Chondrocyte (in vitro differentiated cells): ENCODE measurements at places on chromosomes 16 and 17.

DNA sequence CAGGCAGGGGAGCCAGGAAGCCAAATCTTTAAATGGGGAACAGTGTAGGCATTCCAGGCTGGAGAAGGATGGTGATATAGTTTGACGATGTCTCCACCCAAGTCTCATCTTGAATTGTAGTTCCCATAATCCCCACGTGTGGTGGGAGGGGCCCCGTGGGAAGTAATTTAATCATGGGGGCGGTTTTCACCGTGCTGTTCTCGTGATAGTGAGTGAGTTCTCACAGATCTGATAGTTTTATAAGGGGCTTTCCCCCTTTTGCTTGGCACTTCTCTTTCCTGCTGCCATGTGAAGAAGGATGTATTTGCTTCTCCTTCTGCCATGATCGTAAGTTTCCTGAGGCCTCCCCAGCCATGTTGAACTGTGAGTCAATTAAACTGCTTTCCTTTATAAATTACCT, 28.8 kb downstream of the GINS3 start:
- DNase-seq = no peak

DNA sequence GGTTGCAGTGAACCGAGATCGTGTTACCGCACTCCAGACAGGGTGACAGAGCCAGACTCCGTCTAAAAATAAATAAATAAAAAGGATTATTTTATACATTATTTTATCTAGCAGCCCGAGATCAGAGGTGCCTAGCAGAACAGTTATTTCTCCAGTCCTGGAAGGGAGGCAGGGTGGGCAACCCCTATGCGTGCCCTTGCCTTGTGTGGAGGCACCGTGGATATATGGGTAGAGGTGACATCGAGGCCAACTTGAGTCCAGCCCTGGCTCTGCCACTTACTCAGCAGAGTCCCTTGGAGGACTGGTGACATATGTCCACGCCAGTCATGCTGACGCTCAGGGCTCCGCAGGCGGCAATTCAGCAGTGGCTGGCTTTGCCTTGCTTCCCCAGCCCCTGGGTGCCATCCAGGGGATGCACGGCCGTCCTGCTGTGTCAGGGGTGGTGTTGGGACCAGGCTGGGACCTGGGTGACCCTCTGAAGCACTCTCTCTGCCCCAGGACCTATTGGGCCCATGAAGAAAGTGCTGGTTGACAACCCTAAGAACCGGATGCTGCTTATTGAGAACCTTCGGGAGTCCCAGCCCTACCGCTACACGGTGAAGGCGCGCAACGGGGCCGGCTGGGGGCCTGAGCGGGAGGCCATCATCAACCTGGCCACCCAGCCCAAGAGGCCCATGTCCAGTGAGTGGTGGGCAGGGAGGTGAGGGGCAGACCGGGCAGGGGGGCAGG, 13.2 kb downstream of the GALK1 start:
- DNase-seq = no peak

DNA sequence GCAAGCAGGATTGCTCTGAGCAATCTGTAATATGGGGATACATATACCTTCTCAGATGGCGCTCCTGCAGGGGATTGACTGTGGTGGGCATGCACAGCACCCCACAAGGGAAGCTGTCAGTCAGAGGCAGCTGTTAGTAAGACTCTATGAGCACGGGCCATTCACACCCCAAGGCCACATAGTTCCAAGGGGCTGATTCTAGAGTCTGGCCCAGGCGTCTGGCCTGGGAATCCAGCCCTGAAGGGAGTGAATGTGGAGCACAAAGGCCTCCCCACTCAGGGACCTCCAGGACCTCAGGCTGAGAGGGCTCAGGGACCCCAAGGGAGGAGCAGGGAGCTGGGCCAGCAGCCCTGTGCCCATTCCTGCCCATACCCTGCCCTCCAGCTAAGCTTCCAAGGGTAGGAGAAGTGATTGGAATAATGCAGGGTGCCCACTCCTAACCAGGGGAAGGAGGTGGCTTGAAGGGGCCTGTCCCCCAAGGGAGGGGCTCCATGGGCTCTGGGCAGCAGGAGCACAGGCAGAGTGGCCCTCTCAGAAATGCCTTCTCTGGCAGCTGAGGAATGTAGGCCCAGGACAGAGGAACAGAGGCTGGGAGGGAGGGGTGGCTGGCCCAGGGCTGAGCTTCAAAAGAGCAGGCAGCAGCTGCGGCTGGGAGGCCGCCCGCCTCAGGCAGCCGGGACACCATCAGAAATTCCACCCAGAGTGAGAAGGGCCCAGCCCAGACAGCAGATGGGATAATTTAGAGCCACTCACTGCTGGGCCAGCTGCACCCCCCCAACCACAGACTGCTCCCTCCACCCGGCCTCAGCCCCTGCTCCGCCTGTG, 48.9 kb upstream of the MRPS23 start:
- DNase-seq = no peak

- DNase-seq = no peak
These were observed 1.7 kb upstream of the NLRC3 start for GRCh38 chr16:3578610-3579551.

- DNase-seq = no peak
These were observed 10.1 kb downstream of the LITAF start for GRCh38 chr16:11576427-11577289.

- peak; percentile 98 for DNase-seq
These were observed 29.7 kb downstream of the CPSF4L start for GRCh38 chr17:73231841-73232586.

DNA sequence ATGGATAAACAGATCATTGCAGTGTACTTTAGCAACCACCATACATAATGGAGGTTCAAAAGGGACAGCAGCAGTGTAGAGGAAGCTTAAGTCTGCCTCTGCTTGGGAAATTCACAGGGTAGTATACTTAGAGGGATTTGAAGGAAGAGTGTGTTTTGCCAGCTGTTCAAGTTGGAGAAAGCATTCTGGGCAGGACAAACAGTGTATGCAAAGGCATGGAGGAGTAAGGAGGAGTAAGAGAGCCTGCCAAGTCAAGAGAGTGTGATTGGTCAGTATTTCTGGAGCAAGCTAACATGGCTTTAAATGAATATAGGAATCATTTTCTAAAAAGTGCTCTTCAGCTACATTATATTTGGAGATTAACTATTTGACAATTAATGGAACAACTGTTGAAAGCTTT, 22.9 kb upstream of the PHAF1 start:
- no peak for DNase-seq

DNA sequence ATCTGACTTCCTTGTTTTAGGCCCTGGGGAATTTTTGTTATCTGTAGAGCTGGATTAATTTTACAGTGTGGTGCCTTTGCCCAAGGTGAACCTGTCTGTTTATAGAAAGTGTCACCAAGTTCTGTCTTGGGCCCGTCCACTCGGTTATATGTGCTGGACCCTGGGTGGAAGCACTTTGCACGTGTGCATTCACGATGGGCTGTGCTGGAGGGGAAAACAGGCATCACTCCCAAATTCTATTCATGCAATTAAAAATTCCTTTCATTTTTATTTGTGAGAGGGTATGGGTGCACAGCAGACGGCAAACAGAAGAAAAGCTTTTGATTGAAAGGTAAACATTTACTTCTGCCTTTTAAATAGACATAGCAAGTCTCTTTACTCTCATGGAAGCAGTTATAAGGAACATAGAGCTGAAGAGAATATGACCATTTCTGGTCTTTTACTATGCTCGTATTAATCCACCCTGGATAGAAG, 101.2 kb downstream of the WWOX start:
- DNase-seq = no peak

DNA sequence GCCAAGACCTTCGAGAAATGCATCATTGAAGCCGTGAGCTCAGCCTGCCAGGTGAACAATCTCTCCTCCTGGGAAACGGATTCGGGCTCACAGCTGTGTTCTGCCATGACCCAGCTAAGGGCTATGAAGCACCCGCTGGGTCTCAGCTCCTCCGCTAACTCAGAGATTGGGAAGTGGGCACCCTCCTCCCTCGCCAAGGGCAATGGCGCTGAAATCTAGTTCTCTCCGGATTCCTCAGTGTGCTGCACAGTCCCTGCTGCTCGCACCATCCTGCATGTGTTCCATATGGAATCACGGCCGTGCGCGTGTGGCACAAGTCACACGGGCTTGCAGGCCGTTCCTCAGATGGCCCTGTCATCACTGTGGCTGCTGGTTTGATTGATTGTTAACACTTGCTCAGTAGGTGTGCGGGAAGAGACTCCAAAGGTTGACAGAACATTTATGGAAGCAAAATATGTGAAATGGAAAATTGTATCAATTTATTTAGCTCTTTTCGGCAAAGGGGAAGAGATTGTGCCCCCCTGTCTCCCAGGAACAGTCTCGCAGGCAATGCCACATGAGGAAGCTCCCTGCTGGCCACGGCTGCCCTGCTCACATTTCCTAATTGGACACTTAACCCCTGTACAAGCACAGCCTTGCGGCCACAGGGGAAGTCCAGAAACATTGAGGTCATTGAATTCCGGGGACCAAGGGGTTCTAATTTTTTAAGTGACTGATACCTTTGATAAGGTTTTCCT, 58.8 kb downstream of the RNF213 start:
- DNase-seq = peak; percentile 48

GRCh38 chr16:62967163-62967562, 930.9 kb upstream of the CDH8 start:
- no peak for DNase-seq

DNA sequence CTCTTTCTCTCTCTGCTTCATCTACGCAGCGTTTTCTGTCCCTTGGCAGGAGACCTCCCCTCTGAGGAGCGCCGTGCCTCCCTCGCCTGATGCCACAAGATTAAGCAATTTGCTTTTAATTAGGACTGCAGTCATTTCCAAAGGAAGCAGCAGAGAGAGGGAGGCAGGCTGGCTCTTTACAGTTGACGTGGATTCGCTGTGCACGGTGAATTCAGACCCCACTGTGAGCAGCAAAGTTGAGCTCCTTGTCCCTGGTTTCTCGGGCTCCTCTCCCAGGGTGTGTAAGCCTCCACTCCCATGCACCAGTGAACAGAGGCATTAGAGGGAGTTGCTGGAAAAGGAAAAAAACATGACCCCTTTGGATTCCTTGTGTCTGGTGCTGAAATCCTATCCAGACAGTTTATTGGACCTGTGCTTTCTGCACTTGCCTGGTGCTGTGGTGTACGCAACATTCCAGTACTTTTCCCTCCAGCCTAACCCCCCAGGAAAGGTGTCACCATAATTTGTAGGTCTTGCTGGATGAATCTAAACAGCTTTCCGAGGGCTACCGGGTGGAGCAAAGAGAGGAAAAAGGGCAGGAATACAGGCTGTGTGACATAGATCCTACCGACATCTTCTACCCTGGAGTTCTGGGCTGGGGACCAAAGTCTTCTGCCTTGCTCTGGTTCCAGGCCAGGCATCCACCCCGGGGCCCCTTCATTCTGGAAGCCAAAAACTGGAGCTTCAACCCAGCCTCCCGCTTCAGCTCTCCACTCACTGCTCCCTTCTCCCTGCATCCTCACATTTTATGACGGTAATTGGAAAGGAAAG, 171.0 kb downstream of the MAF start:
- DNase-seq = no peak

- no peak for DNase-seq
These were observed 352.9 kb downstream of the TMEM114 start for GRCh38 chr16:8237452-8237851.

- no peak for DNase-seq
These were observed 116.0 kb downstream of the SNX29 start for GRCh38 chr16:12092544-12092921.

DNA sequence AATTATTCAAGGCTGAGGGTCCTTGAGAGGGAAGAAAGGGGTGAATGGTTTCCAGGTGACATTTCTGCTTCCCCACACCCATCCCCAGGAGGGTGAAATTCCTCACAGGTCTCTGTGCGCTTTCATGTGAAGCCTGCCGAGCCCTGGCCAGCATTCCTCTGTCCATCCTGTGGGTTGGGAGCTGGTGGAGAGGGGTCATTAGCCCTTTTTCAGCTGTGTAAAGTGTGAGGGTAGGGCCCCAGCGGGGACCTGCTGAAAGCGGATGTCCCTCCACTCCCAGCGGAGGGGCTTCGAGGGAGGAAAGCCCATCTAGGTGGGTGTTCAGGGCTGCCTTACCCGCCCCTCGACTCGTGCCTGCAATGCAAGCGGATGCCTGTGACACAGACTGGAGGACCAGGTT, 53.3 kb upstream of the DLX4 start:
- no peak for DNase-seq

GRCh38 chr17:542943-543342, 171.7 kb downstream of the VPS53 start:
- DNase-seq = no peak

DNA sequence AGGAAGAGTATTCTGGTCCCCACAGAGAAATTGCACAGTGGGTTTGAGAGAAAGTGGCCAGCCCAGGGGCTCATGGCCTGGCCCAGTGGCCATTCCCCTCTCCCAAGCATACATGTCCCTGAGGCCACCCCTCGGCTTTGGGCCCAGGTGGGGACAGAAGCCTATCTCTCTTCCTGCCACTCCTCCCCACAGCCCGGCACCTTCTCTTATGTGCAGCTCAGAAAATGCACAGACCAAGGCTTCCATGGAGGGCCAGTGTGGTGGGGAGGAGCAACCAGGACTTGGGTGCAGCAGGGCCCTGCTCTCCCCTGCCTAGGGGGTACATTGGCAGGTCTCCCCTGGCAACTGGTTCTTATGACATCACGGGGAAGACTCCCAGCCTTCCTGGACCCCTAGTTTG, at the start of gene C16orf90:
Gene C16orf90, minus strand, starts transcription at position 314 of the 400 bp plus-strand sequence. Its CDS starts 68 bp downstream, at position 246.
- DNase-seq = peak; percentile 65

DNA sequence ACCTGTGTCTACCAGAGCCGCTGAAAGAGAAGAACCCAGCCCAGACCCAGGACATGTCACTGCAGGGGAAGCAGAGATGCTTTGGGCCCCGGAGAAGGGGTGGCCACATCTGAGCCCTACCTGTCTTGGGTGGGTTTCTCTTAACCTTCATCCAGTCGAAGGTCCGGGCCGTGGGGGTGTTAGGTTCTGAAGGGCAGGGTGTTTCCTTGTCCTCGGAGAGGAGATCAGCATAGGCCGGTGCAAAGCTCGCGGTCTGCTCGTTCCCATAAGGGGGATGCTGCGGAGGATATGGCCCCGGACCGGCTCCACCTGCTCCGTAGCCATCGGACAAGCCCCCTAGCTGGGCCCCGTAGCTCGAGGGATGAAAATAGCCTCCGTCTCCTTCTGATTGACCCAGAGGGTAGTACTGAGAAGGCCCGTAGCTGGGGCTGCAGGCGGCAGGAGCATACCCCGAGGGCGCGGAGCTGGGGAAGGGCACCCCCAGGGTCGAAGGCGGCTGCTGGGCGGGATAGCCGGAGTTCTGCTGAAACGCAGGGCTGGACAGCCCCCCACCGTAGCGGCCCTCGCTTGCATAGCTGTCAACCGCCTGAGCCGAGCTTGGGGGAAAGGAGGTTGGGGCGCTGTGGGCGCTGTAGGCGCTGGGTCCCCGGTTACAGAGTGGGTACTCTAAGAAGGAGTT, 464 bp downstream of the HOXB1 start:
- no peak for DNase-seq

GRCh38 chr17:39147221-39148185, 3.9 kb downstream of the PLXDC1 start:
- DNase-seq = no peak

GRCh38 chr17:10802496-10803284, 1.2 kb downstream of the TMEM238L start:
- no peak for DNase-seq

- no peak for DNase-seq
These were observed 22.3 kb downstream of the RTN4RL1 start for GRCh38 chr17:2002767-2003329.
